ENCODE measurements at places on chromosomes 1 and 21.

GRCh38 chr21:44870748-44871495 lies 2.6 kb downstream of the PTTG1IP start:
- no peak for DNase-seq

DNA sequence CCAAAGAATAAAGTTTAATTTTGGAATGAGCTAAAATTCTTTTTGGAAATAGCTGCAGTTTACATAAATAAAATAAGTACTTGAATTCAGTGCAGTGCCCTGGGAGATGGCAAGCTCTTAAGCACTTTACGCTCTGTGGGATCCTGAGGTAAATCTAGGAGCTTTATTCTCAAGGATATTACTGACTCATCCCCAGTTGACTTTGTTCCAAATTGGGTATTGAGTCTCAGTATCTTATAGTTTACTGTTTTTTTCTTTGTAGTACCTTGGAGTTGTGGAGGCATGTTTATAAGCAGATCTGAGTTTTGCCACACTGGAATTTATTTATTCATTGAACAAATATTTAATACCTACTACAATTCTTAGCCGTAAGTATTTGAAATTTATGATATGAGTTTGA lies 27.4 kb upstream of the HRNR start:
- DNase-seq: no peak

- no peak for DNase-seq
Observed at GRCh38 chr1:166972193-166972592, 3.1 kb downstream of the ILDR2 start.

- DNase-seq: no peak
Observed at GRCh38 chr1:152786077-152786476, at the start of gene LCE1E. Gene LCE1E, plus strand, starts transcription at chr1:152786257. Its CDS starts 1,043 bp downstream, at chr1:152787300.

DNA sequence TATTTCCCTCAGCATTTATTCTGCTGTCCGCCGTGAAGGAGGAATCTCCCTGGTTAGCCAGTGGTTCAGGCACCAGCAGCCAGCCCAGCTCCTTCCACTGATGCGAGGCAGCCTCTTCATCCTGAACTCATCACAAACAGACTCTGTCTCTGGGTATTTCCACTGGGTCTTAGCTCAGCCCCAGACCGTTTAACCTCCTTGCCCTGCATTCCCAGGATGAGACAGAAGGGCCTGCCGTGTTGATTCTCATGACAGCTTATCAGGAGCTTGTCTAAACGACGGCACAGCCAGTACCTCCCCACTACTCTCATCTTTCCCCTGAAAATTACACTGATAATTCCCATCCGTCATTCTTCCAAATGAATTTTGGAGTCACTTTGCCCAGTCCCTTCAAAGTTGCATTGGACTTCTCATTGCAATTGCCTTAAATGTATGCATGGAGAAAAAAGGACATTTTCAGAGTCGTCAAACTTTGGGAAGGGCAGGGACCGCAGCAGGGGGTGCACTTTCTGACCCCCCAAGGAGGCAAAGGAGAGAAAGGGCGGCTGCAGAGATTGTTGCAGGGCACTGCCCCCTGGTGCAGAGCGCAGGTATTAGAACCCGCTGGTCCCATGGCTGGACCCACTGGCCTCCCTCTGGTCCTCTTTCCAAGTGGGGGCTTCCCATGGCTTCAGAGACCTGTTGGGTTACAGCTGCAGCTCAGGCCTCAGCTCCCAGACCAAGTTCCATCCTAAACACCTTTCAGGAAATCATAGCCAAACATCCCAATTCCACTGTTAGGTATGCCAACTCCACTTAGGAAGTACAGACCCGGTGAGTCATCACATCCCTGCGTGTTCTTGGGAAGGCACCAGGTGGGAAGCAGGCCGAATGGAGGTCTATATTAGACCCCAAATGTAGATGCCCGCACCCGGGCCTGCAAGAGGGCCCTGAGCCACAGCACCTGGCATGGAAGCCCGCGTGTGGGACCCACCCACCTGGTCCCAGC lies 3.7 kb upstream of the MEGF6 start:
- DNase-seq: no peak

- DNase-seq: no peak
Observed at GRCh38 chr21:45318556-45319404, 31.1 kb upstream of the POFUT2 start.

- no peak for DNase-seq
Observed at GRCh38 chr1:101733340-101733739, 263.4 kb downstream of the OLFM3 start.

- DNase-seq: no peak
Observed at GRCh38 chr1:213425376-213426030, 374.5 kb downstream of the RPS6KC1 start.

GRCh38 chr1:65940126-65940525 lies 147.4 kb downstream of the PDE4B start:
- DNase-seq: no peak

DNA sequence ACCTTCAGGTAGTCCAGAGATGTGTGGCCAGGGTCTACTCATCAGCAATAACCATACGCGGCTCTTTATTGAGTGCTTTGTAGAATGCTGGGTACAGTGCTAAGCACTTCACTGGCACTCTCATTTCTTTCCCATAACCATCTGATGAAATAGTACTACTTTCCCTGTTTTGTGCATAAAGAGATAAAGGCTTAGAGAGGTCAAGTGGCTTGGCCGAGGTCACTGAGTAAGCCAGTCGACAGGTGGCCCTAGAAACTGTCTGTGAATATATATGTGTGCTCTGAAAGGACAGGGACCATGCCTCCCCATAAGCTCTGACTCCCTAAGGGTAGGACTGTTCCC lies 52.8 kb downstream of the NENF start:
- no peak for DNase-seq

GRCh38 chr1:204962742-204963632 lies 80.0 kb upstream of the CNTN2 start:
- DNase-seq: no peak

- DNase-seq: no peak
Observed at GRCh38 chr1:46068525-46068924, 63.9 kb downstream of the PIK3R3 start.

- DNase-seq: no peak
Observed at GRCh38 chr1:184424945-184425344, 38.1 kb downstream of the C1orf21 start.

DNA sequence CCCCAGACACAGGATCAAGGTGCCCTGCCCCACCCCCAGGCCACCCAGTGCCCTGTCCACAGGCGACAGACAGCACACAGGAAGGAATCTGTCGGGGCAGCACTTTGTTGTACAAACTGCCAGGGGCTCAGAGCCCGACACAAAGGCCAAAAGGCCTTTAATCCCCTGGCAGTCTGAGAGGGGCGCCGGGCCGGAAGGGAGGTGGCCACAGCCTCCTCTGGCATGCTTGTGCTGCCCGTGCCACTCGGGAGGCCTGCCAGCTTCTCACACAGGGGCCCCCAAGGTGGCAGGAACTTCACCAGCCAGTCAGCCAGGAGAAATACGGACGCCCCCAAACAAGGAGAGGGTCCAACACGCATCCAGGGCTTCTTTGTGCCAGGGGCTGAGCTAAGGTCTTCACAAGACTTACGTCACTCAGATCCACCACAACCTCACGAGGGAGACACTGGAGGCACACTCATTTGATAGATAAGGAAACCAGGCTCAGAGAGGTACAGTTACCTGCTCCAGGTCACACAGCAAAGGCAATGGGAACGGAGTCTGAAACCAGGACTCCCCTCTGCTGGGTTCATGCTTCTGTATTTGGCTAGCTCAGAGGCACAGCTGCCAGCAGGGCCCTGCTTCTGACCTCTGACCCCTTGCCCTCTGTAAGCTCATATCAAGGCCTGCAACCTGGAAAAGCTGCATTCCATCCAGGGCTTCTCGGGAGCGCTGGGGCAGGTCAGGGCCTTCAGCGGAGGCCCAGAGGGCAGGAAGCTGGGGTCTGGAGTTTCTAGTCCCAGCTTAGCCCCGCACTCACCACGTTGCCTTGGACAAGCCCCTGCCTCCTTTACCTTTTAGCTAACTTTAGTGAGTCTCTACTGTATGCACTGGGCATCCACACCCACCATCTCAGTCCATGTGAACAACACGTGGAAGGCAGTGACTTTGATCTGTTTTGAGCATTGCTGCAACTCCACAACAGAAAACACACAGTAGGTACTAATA lies 34.8 kb downstream of the HSPG2 start:
- no peak for DNase-seq

DNA sequence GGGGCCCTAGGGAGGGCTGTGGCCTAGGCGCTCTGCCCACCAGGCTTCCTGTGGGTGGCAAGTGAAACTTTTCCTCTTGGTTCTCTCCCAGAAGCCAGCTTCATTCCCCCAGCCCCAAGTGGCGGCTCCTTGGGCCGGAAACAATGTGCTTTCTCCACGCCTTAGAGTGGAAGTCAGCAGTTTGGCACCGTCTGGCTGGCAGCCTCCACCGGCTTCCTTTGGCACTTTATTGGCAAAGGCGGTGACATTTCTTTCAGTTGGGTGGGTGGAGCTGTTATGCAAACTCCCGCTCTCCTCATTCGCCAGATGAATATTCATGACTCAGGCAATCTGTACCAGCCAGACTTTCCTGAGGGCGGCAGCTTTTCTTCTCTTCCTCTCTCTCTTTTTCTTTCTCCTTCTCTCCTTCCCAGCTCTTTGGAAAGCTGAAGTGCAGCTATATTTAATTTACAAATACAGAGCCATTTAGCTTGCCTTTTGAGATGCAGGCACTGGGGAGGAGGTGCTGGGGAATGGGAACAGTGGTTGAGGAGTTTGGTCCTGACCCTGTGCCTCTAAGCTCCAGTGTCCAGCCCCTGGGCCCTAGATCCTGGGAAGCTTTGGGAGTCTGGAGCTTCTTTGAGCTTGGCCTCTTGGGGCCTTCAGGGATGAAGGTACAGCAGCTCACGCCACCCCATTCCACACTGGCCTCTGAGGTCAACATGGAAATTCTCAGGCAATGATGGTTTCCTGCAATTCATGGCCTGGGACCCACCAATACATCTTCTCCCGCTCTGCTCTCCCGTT lies 67.8 kb upstream of the POU3F1 start:
- DNase-seq: no peak

DNA sequence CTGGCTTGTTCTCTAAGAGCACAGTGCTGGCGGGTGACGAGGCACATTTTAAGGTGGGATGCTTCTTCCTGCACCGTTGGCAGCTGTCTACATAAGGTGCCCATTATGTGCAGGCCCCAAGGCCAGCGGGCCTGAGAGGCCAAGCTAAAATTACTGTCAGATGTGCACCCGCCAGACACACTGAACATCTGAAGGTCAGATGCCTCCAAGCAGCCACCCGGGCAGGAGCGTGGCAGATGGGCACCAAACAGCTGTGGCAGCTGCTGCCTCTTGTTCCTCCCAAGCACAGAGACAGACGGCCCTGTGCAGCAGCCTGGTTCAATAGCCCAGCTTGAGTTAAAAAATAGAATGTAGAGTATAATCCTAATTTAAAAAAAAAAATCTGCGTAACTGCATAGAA lies 211.9 kb upstream of the EDN2 start:
- no peak for DNase-seq

DNA sequence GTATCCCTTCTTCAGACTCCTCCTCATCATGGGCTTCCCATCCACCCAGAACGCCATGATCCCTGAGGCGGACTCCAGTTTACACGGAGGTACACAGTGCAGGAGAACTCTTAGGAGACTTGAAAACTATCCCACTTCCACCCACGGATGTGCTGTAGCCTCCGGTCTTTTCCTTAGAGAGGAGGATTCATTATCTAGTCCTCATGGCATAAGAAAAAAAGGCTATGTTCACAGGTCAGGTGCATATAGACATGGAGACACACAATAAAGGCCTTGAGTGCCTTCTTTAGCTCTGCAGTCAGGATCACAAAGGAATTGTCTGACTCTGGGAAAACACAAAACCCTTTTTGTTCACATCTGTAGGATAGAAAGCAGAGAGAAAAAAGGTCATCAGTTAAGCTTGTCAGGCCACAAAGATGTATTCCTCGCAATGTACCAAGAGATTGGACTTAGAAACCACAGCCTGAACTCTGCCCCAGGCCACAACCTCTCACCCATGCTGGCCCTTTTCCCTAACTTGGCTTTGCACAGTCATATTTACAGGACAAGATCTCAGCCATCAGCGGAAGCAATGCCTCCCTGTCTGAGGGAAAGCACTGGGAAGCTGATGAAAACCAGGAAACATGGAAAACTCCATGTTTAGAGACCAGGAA lies 9.0 kb downstream of the CRP start:
- DNase-seq: no peak

DNA sequence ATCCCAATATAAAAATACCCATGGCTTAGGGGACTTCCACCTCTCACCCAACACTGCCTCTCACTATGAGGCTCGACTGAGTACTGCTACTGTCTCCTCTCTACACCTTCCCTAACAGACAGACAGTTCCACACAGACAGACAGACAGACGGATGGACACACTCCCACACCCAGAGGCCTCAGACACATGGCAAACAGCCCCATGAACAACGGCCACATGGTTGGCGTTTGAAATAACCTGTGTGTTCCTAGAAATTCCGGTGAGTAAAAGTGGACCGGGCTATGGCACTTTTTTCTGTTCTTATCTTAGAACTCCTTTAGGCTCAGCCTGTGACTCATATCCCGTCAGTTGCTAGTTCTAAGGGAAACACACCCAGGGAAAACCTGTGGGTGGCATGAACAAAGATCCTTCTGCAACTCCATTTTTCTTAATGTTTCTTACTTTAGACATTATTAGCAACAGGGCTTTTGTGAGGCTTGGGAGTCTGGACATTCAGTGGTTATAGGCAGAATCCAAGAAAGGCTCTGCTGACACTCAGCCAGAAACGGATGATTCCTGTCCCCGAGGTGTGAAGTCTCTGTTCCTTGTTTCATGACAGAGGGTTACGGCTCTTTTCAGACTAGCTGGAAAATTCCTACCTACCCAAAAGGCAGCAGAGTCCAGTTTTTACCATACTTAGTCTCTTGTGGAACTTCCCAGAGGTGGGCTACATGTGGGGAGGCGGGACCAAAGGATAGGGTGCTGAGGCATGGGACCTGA lies 90.5 kb upstream of the TLR5 start:
- DNase-seq: no peak

DNA sequence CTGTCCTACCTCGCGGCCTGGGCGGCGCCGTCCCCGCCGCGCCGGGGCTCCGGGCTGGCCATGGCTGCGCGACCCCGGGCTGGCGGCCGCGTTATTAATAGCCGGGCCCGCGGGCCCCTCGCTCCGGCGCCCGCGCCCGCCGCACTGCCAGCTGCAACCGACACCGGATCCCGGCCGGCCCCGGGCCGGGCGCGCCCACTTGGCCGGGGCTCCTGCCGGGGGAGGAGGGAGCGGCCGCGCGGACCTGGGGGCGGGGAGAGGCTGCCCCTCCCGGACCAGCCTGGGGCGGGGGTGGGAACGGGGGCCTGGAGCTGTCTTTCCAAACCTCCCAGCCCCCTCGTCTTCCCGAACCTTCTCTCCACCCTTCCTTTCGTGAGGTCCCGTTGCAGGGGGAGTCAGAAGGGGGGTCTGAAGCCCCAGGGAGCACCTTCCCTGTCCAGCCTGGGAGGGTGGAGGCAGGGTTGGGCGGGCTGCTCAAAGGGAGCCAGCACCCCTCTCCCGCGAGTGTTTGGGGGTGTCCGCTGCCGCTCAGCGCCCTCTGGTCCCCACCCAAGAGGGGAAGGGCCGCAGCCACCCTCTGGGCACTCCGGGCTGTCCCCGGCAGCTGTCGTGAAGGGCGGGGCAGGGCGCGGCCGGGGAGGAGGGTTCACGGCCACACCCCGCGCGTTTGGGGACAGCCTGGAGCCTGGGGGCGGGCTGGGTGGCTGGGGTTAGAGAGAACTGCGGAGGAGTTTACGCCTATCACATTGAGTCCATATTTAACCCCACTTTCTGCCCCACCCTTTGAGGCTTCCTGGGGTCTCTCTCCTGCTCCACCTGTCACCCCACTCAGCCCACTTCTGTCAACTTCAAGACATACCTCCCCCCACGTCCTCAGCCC lies at the start of gene SYNC:
SYNC (minus strand) TSS at position 172 of the 880 bp plus-strand sequence; CDS start at position 62, 110 bp downstream.
- DNase-seq: no peak

- DNase-seq: no peak
Observed at GRCh38 chr1:21762022-21762404, 20.9 kb downstream of the USP48 start.
